ENCODE measurements at places on chromosomes 3 and 15.

- no peak for DNase-seq
Measured at GRCh38 chr3:126816298-126816697, 112.3 kb downstream of the CHCHD6 start.

- no peak for DNase-seq
Measured at GRCh38 chr3:70245746-70246525, 66.5 kb downstream of the MDFIC2 start.

GRCh38 chr3:17877299-17877698, 134.9 kb upstream of the TBC1D5 start:
- DNase-seq = no peak

GRCh38 chr15:31079519-31079918, 22.0 kb downstream of the TRPM1 start:
- DNase-seq = no peak

DNA sequence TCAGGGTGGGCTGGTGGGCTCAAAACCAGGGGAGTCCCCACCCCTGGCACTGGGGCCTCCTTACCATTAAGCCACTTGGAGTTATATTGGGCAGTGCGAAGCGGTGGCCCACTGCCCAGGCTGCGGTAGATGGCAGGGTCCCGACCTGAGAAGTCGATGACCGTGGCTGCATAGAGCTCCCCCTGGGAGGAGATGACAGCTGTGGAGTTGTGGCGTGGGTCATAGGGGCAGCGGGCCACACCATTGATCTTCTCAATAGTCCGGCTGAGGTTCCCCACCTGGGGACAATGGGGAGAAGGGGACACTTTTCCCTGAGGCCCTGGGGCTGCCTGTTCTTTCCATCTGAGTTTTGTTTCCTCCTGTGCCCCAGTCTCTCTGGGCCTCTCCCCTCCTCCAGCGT, 99.8 kb downstream of the SEMA5B start:
- no peak for DNase-seq

DNA sequence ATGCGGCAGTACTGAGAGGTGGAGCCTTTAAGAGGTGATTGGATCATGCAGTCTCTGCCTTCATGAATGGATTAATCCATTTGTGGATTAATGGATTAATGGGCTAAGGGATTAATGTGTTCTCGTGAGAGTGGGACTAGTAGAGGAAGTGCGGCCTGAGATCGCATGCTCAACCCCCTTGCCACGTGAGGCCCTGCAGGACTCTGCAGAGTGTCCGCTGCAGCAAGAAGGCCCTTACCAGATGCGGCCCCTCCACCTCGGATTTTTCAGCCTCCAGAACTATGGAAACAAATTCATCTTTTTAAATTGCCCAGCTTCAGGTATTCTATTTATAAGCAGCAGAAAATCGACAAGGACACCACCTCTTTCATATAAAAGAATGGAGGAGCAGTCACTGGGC, 148.8 kb downstream of the TPRA1 start:
- DNase-seq = no peak

DNA sequence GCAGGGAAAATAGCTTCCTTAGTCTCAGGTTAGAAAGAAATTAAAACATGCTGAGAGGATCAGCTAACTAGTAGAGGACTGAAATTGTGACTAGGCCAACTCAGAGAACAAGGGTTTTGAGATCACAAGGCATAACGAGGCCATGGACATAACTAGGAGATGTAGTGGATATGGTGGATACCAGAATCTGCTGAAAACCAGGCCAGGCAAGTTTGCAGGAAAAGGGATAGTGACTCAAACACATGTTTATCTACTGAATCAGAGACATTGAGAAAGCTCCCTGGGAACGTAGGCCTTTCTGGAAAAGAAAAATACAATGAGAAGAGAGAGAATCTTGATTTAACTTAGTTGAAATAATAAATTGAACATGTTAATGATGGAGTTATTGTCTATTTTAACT, 326.5 kb upstream of the GBE1 start:
- no peak for DNase-seq

- no peak for DNase-seq
Measured at GRCh38 chr3:128881576-128881975, 2.2 kb downstream of the ACAD9 start.

GRCh38 chr15:51195459-51195858, 100.8 kb upstream of the TNFAIP8L3 start:
- no peak for DNase-seq

GRCh38 chr3:187628169-187628568, 42.0 kb downstream of the SST start:
- no peak for DNase-seq

GRCh38 chr15:35309886-35310285, 224.8 kb upstream of the NANOGP8 start:
- no peak for DNase-seq

DNA sequence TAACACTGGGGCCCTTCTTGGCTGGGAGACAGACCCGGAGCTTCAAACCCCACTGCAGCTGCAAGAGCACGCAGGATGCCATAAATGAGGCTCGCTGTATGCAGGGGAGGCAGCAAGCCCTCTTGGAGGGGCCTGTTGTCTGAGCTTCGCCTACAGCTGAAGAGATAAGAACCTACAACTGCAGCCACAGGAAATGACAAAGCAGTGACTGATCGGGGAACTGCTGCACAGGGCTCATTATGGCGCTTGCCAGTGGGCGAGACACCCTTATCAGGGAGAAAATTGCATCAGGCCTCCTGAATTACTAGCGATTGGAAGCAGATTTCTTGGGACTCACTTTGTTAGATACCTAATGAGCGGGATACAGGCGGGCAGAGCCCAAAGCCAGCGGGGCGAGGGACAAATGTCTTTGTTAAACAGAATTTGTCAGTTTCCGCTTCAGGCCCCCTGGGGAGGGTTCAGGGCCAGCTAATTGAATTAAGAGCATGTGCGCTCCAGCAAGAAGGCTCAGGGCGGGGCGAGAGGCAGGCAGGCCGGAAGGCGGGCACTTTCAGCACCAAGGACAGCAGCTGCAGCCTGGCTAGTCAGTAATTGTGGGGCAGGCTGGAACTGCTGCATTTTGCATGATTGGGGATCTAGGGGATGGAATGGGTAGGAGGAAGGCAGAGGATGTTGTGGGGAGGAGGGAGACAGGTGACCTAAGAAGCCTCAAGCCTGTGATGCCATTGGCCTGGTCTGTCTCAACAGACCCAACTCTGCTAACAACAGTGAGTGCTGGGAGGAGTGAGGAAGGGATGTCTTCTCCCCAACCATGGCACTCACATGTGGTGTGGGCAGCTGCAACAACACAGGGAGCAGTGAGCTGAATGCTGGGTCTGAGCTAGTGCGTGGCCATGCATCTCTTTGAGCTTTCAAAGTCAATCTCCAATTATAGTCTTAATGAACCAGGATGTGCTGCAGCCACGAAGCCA, 55.3 kb downstream of the CCDC33 start:
- peak; percentile 95 for DNase-seq

- no peak for DNase-seq
Measured at GRCh38 chr15:57284535-57284934, 91.8 kb upstream of the CGNL1 start.

DNA sequence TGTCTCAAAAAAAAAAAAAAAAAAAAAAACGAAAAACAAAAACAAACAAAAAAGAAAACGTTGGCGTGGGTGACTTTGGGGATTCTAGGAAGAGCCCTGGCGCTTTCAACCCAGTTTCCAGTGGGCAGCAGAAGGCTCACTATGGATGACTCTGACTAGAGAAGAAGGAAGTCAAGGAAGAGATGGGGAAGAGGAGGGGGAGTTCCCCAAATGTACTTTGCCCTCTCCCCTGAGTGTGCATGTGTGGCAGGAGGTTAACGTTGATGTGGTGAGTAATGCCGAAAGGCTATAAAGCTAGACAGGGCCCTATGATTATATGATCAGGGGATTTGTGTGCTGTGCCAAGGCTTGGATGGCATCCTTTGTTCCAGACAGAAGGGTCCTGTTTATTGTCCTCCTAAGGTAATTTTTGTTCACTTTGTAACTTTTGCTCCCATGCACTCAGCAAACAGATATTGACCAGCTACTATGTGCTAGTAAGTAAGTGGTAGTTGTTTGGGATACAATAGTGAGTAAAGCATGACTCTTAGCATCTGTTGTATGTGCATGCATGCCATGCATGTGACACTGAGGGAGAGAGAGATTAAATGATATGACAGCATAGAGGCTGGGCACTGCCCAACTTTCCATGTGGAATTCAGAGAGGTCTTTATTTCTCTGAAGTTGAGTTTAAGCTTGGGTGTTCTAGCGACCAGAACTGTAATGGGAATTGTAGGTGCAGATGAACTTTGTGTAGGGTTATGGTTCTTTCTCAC, 750 bp upstream of the HHLA2 start:
- DNase-seq = no peak

DNA sequence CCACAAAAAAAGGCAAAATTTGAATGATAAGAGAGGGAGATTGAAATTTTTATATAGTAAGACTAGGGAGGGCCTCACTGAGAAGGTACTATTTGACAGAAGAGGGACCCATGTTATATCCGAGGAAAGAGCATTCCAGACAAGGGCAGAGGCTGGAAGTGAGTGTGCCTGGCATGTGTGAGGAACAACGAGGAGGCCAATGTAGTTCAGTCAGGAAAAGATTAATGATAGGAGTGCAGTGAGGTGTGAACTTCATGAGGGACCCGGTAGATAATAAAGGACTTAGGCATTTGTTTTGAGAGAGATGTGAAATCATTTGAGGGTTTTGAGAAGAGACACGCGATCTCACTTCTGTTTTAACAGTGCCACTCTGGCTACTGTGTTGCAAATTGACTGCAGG, 36.3 kb downstream of the ASTE1 start:
- no peak for DNase-seq

GRCh38 chr15:89374086-89374981, 39.7 kb upstream of the POLG start:
- DNase-seq = no peak
